Upper lobe of left lung (tissue), 6 donors: ENCODE measurements at places on chromosomes 3 and 15. TPM values are rescaled to one million over a fixed set of nuclear protein-coding genes. Genes with fewer than 3 reads are reported as not detected.
A peak's percentile ranks its signal among the peaks of the same experiment; 100 is the strongest.

FETUB gene
- total RNA-seq: not detected

KIF7 gene
- 3.8 TPM for total RNA-seq

ARHGEF26 gene
- 80.7 TPM for total RNA-seq

LMAN1L gene
- total RNA-seq: not detected

NOP10 gene
- 169 TPM for total RNA-seq

SPINT1 gene
- total RNA-seq: 134 TPM

C3orf85 gene
- not detected for total RNA-seq

CORO2B gene
- 5.8 TPM for total RNA-seq

CASR gene
- not detected for total RNA-seq

SNTN gene
- total RNA-seq: 14.7 TPM

ABHD5 gene
- total RNA-seq: 35.6 TPM

IRAK2 gene
- total RNA-seq: 8.9 TPM

GHSR gene
- not detected for total RNA-seq

CYP8B1 gene
- total RNA-seq: not detected

- H3K4me3 ChIP-seq: no peak overlapping the region
- no peak for DNase-seq
- H3K36me3 ChIP-seq: no peaks in the 10 kb centered on the region
- H3K27me3 ChIP-seq: no peaks in the 10 kb centered on the region
These were observed 393.7 kb downstream of the FEZF2 start for GRCh38 chr3:61979638-61980037.

DNA sequence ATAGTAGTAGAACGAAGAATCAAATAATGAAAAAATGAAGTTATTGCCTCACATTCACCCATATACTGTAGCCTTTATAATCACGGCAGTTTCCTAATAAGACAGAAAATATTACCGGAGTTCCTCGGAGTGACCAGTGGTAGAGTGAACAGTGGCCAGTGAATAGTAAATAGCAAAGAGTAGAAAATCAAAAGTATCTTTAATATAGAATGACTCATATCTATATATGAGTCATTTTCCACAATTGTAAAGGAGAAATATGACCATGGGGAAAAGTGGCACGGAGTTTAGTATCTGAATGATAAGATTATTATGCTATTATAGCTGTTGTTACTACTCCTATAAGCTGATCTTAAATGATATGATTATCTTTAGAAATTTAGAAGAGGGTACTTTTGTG, 38.5 kb downstream of the ZBTB20 start:
- no peak for DNase-seq
- no peaks in the 10 kb centered on the region for H3K36me3 ChIP-seq
- no peak overlapping the region for H3K4me3 ChIP-seq
- H3K27me3 ChIP-seq: no peaks in the 10 kb centered on the region
- no peaks in the 10 kb centered on the region for H3K4me1 ChIP-seq

DNA sequence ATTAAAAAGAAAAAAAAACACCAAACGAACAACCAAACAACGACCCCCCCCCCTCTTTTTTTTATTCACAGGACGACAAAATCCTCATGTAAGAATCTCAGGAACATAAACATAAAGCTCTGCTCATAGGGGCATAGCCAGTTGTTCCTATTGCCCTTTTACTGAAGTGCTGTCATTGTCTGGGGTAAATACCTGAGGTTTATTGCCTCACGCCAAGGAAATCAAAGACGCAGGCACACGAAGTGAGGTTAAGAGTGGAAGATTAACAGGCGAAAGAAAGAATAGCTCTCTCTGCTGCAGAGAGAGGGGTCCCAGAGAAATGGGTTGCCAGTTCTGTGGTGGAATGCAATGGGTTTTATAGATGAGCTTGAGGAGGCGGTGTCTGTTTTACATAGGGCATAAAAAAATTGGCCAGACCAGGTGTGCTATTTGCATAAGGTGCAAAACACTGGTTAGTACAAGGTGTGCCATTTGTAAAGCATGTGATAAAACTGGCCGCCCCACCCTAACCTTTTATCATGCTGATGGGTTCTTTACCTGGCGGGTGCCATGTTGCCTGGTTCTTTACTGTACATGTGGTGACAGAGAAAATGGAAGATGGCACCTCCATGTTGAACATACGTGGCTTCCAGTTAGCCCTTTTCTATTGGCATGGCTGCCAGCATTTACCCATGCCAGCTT, 257.6 kb upstream of the ZPLD1 start:
- H3K4me1 ChIP-seq: peaks cover 32% of the 10 kb centered on the region
- no peaks in the 10 kb centered on the region for H3K36me3 ChIP-seq
- H3K4me3 ChIP-seq: no peak overlapping the region
- H3K27ac ChIP-seq: no peak overlapping the region
- no peaks in the 10 kb centered on the region for H3K27me3 ChIP-seq

DNA sequence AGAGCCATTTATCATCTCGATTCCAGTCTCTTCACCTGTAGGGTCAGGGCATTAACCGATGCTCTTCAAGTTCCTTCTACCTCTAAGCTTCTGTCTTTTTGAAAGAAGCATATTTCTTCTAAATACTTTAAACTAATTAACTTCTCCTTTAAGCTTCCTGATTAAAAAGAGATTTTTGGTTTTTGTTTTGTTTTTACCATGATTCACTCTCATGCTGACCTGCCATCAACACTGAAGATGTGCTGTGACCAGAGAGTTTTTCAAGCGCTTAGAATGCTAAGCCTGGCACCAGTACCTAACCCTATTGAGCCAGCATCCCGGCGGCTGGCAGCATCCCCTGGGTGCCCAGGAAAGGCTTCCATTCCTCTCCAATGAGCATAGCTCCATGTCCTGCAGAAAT, 89.3 kb downstream of the FOXP1 start:
- no peak overlapping the region for H3K27ac ChIP-seq
- H3K4me1 ChIP-seq: no peaks in the 10 kb centered on the region
- no peak overlapping the region for H3K4me3 ChIP-seq
- H3K36me3 ChIP-seq: peaks cover 6% of the 10 kb centered on the region
- H3K27me3 ChIP-seq: no peaks in the 10 kb centered on the region

GRCh38 chr3:141413801-141414689, 45.7 kb downstream of the ZBTB38 start:
- H3K27me3 ChIP-seq: no peaks in the 10 kb centered on the region
- peaks cover 79% of the 10 kb centered on the region for H3K4me1 ChIP-seq
- DNase-seq: no peak
- no peak overlapping the region for H3K4me3 ChIP-seq
- H3K36me3 ChIP-seq: peaks cover 56% of the 10 kb centered on the region
- H3K27ac ChIP-seq: peak overlapping the region; percentile 97

- H3K4me1 ChIP-seq: peaks cover 44% of the 10 kb centered on the region
- H3K4me3 ChIP-seq: no peak overlapping the region
- H3K36me3 ChIP-seq: no peaks in the 10 kb centered on the region
- DNase-seq: no peak
These were observed 117.8 kb upstream of the PRICKLE2 start for GRCh38 chr3:64342940-64343688.

DNA sequence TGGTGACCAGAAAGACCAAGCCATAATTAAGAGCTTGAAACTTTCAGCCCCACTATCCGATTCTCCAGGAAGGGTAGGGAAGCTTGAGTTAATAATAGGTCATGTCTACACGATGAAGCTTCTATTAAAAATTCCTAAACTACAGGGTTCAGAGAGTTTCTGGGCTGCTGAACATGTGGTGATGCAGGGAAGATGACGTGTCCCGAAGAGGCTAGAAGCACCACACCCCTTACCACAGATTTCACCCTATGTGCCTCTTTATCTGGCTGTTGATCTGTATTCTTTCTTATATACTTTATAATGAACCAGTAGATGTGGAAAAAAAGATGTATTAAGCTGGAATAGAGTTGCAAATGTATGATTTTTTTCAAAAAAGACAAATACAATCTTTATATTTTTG, 473.4 kb downstream of the NLGN1 start:
- no peak overlapping the region for H3K27ac ChIP-seq
- no peak overlapping the region for H3K4me3 ChIP-seq
- H3K4me1 ChIP-seq: no peaks in the 10 kb centered on the region
- H3K27me3 ChIP-seq: no peaks in the 10 kb centered on the region
- H3K36me3 ChIP-seq: no peaks in the 10 kb centered on the region

DNA sequence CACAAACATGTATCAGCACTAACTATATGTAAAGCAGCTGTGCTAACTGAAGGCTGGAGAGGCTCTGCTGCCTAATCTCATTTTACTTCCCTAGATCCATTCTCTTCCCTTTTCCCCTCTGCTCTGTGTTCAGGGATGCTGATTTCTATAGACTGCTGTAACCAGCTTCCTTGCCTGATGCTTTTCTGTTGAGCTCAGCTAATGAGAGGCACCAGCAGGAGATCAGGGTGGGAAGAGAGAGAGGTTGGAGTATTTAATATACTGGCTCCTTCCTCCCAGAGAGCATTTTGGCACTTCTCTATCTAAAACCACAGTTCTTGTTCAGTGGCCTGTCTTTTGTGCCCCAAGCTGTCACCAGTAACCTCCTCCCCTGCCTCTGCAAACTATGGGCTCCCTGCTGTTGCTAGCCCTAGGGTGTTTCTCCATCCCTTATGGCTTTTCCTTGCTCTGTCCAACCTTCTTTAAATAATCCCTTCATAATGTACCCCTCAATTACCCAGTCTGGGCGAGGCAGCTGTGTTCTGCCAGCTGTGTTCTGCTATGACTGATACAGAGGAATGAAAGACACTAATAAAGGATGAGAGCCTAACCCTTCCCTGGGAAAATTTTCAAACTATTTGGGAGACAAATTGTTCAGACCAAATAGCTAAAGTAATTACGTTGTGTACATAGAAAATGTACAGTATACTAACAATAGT, 69.5 kb downstream of the CADPS start:
- H3K4me3 ChIP-seq: no peak overlapping the region
- no peak overlapping the region for H3K27ac ChIP-seq
- no peaks in the 10 kb centered on the region for H3K4me1 ChIP-seq
- H3K36me3 ChIP-seq: no peaks in the 10 kb centered on the region

GRCh38 chr15:90868261-90868689, at the start of gene FURIN:
TSS of gene FURIN (plus strand) at chr15:90868588. CDS start at chr15:90875741, 7,153 bp downstream.
- H3K36me3 ChIP-seq: no peaks in the 10 kb centered on the region
- peaks cover 55% of the 10 kb centered on the region for H3K4me1 ChIP-seq
- no peak for DNase-seq

- H3K4me1 ChIP-seq: no peaks in the 10 kb centered on the region
- H3K27me3 ChIP-seq: no peaks in the 10 kb centered on the region
- no peaks in the 10 kb centered on the region for H3K36me3 ChIP-seq
These were observed 28.3 kb downstream of the IMPG2 start for GRCh38 chr3:101292027-101292426.

DNA sequence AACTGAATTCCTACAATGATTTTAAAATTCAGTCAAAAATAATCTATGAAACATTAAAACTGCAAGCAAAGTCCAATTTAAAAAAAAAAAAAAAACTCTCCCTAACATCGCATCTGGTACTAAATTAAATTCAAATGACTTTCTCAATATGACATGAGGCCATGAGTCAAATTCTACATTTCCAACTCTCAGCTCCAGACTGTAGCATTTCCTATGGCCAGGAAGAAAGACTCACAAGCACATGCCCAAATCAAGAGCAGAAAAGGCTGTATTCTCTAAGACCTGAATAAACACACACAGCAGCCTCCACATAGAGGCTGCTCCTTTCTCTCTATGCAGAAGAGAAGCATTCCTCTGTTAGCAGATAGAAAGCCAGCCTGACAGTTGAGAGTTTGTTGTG, 729.2 kb downstream of the ROBO1 start:
- no peak overlapping the region for H3K4me3 ChIP-seq
- H3K27ac ChIP-seq: no peak overlapping the region
- DNase-seq: no peak

DNA sequence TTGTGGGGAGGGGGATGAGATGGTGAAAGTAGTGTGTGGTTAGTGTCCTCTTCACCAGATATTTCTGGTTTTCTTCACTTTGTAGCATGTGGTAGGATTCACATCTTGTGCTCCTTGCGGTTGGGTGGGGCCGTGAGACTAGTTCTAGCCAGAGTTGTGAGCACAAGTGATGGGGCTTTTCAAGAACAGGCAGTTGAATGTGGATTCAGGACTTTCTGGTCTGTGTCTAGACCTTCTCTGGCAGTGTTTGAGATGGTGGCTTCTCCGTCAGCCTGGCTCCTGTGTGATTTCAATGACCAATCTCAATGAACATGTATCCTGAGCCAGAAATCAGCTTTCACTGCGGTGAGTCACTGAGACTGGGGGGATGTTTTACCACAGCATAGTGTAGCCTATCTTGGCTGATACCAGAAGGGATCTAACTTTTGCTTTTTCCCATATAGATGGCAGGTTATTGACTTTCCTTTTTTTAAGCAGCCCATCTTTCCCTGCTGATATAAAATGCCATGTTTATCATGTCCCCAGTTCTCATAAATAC, 82.6 kb downstream of the RPLP1 start:
- no peaks in the 10 kb centered on the region for H3K4me1 ChIP-seq
- DNase-seq: no peak
- no peak overlapping the region for H3K27ac ChIP-seq
- H3K4me3 ChIP-seq: no peak overlapping the region
- no peaks in the 10 kb centered on the region for H3K36me3 ChIP-seq
- H3K27me3 ChIP-seq: no peaks in the 10 kb centered on the region

- no peak overlapping the region for H3K4me3 ChIP-seq
- H3K27me3 ChIP-seq: no peaks in the 10 kb centered on the region
- no peak for DNase-seq
- H3K4me1 ChIP-seq: peaks cover 9% of the 10 kb centered on the region
- no peak overlapping the region for H3K27ac ChIP-seq
These were observed 1.3 kb downstream of the XIRP1 start for GRCh38 chr3:39191111-39191510.

DNA sequence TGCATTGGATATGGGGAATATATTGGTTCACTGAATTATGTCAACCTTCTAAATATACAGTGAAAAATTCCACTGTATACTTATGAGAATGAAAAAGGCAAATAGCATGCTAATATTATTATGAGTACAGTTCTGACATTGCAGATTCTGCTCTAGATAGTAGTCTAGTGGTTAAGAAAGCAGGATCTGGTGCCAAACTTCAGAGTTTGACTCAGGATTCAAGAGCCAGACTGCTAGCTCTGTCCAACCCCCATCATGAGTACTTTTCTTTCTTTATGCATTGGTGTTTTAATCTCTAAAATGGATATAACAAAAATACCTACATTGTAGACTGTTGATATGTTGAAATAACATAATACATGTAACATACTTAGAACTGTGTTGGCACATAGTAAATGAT, 57.3 kb upstream of the PLSCR4 start:
- no peaks in the 10 kb centered on the region for H3K27me3 ChIP-seq
- peak overlapping the region; percentile 60 for H3K27ac ChIP-seq
- no peak overlapping the region for H3K4me3 ChIP-seq
- H3K36me3 ChIP-seq: no peaks in the 10 kb centered on the region
- H3K4me1 ChIP-seq: peaks cover 16% of the 10 kb centered on the region
